Activated CD4-positive, alpha-beta T cell treated with anti-CD3 and anti-CD28 coated beads for 48 hours (primary cell): ENCODE measurements at places on chromosomes 6 and 20.

DNA sequence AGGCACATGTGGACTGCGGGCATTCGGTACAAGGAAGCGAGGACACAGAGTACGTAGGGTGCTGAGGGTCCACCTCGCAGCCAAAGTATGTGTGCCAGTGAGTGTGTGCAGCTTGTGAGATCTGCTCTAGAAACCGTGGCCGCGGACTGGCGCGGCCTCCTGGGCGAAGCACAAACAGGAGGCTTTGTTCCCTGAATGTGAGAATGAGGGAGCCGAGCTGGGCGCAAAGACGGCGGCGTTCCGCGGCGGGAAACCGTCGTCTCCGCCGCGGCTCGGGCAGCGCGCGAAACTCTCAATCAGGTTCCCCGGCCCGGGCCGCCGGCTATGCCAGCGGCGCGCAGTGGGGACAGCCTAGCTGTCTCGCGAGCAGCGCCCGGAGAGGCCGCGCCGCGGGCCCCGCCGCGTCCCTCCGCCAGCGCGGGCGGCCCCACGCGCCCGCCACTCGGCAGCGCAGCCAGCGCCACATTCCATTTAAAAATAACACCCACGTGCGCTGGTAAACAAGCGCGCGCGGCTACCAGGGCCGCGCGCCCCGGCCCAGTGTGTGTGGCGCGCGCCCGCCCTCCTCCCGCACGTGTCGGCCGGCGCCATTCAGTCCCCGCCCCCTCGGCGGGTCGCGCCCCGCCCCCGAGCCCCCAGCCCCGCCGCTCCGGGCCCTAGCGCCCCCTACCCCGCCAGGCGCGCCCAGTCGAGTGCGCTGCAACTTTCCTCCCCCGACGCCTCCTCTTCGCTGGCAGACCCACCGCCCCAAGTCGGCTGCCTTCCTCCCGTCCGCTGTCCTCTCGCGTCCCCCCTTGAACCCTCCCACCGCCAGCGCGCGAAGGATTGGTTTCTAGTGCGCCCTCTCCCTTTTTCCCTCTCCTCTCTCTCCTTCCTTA is 3.0 kb upstream of the FOXO3 start:
- peak; percentile 77 for DNase-seq

- DNase-seq = no peak
These were observed 257.4 kb downstream of the MAFB start for GRCh38 chr20:40431611-40432010.

DNA sequence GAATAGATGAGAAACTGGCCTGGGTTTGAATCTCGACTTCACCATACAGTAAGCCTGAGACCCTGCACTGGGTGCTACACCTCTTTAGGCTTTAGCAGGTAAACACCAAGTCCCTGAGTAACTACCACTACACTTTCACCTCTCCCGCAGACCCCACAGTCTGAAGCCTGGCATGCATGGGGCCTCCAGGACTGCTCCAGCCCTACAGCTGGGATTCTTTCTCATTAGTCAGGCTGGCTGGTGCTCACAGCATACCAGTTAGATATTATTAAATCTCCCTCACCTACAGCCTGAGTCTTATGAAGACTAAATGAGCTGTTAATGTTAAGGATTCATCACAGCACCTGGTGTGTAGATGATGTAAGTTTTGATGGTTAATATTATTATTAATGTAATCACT is 388.7 kb downstream of the ARHGAP18 start:
- no peak for DNase-seq

DNA sequence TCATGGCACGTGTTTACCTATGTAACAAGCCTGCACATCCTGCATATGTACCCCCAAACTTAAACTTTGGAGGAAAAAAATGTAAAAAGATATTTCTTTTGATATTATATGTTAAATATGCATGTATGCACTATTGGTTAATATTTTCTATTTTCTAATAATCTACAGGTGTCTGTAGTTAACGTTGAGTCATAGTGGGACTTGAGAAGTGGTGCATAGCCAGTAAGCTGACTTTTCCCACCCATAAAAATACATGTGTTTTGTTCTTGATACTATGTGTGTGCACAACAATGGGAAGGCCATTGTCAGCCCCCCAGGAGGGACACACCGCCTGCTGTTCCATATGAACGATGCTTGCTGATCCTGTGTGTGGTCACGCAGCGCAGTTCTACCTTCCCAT is 49.1 kb downstream of the FAM120B start:
- DNase-seq = no peak

- DNase-seq = no peak
These were observed 175.4 kb upstream of the PREP start for GRCh38 chr6:105578179-105578707.

DNA sequence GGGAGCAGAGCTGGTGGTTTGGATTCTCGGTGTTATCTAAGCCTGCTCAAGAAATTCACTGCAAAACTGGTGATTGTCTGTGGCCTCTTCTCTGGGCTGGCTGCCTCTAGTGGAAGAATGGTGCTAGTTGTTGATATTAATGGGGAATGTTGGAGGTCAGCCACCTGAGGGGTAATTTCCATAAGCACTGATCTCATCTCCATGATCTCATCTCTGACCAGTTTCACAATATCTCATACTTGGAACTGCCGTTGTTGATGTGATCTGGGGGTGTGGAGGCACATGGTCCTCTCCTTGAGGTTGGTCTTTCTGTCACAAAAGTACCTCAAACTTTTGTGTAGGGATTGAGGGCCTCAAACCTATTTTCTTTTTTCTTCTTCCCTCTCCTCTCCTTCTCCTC is 102.6 kb downstream of the CD109 start:
- peak; percentile 27 for DNase-seq

- no peak for DNase-seq
These were observed 47.6 kb upstream of the SMLR1 start for GRCh38 chr6:130779658-130780033.

DNA sequence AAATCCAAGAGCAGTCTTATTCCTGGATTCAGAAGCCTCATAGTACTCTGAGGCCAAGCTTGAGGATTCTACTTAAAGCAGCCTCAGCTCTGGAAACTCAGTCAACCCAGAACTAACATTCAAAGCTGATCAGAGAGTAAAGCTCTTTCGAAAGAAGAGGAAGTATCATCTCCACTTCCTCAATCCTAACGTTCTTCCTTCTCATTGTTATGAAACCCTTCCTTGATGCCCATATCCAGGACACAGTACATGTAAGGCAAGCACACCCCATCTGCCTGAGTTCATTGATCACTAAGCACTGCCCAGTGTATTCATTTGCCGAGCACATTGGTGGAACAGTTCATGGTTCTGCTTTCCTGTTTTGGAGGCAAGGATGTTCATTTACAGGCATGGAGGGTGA is at the start of gene IPCEF1:
TSS of gene IPCEF1 (minus strand) at position 114 of the 400 bp plus-strand sequence. CDS start 90,856 bp downstream, outside the sequence.
- DNase-seq = no peak
